ENCODE measurements at places on chromosomes 6 and 20.

DNA sequence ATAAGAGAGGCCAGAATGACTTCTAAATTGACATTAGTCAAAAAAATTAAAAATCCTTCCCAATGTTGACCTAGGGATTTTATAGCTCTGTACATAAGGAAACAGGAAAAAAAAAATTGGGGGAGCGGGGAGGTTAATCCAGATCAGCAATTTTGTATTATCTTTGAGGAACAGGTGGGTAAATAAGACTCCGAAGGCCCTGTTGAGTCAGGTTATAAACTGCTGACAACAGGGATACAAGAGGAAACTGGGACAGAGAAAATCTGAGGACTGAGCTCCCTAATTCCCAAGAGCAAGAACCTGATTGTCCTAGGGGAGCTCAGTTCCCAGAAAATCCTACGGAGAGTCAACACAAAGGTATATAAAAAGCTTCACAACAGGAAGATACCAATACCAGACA lies 26.8 kb upstream of the CRIP3 start:
- no peak for DNase-seq

DNA sequence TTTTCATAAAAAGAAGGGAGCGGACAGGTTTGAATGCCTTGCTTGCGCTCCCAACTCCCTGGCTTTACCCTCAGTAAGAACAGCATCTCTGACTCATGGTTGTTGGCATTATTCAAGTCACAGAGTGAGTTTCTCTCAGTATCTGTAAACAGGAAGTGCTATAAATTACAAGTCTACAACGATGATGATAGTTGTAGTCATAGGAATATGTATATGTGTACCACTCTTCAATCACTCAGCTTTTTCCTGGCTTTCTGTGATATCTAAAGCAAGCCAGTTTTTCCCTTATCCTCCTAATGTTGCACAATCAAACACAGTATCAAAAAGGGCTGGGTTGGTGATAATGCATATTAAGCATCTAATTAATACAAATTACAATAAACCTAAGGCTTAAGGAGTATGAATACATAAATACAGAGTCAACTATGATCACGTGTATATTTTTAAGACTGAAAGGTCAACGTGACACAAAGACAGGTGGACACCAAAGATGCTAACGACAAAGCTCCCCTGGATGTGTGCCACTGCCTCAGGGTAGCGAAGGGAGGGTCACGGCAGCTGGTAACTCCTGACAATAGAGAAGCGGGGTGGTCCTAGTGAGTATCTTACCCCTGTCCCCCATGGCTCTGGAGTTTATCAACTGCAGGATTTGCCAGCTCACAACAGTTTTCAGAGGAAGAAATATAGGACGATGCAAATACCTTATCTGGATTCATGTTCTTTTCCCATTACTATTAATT lies 202.8 kb downstream of the BTBD9 start:
- no peak for DNase-seq

GRCh38 chr20:64214952-64215351 lies 40.6 kb upstream of the PCMTD2 start:
- DNase-seq, result no peak

DNA sequence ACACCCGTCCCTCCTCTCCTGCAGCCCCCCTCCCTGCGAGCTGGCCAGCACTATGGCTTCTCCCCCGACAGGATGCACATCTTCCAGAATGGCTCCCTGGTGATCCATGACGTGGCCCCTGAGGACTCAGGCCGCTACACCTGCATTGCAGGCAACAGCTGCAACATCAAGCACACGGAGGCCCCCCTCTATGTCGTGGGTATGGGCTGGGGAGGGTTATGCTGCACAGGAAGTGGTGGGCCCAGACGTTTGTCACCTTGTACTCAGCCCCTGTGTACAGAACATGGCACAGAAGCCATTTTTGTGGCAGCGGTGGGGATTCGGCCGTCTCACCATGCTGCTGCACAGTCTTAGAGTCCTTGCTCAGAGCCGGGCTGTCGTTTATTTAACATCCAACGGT lies 29.0 kb upstream of the SRF start:
- DNase-seq, result no peak

- DNase-seq, result no peak
Observed at GRCh38 chr6:154606457-154606856, 96.0 kb upstream of the CNKSR3 start.

DNA sequence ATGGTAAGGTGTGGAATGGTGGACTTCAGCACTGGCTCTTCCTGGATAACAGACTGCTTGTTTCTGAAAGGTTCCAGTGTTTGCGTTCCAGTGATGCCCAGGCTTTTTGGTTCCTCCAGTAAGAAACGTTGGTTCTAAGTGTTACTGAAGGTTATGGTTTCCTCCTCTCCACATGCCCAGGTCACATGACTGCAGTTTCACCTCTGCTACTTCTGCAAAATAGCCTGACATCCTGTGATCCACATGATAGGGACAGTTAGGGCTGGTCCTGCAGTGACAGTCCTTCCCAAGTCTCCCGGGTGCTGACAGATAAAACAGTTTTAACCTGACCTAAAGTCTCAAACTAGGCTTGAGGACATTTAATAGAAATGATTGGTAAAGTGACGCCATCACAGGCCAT lies 132.2 kb upstream of the CST7 start:
- no peak for DNase-seq

- DNase-seq, result peak; percentile 43
Observed at GRCh38 chr6:137313928-137314855, 95.0 kb upstream of the IFNGR1 start.

DNA sequence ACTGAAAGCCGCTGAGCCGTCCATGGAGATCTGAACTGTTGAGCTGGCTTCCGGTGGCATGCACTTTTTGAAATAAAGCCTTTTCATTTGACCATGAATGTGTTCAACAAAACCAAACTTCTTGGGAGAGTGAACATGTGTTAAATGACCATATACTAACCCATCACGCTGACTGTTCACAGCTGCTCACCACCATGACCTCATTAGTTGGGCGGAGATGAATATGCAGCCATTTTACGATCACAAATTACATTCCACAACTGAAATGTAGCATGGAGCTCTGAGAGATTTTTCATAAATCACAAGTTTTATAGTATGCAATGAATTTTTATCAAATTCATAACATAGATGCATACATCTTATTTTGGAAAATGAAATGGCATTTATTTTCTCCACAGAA lies 4.2 kb downstream of the RAMACL start:
- no peak for DNase-seq

DNA sequence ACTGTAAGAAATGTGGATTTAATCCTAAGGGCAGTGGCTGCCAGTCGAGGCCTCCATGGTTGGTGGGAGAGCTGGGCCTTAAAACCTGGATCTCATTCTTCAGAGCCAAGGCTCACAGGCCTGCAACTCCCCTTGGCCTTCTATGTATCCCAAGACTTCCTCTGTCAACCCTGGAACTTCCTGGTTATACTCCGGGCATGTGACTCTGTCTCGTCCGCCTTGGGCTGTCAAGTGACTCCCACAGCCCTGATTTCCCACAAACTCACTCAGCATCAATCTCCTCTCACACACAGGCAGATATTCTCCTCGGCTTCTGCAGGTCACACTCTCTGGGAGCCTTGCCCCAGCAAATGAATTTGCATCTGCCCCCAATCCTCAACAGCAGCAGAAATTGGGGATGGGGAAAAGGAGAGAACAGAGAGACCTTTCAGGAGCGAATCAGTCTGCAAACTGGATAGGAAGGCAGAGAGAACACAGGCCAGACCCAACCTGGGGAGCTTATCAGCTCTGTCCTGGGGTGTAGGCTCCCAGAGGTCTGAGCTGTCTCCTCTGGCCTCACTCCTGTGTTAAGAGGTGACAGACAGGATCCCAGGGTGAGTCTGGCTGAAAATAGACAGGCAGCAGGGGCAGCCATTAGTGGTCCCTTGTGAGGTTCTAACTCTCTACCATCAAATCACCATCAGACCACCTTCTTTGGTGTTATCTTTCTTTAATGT lies 30.4 kb upstream of the PREX1 start:
- no peak for DNase-seq

DNA sequence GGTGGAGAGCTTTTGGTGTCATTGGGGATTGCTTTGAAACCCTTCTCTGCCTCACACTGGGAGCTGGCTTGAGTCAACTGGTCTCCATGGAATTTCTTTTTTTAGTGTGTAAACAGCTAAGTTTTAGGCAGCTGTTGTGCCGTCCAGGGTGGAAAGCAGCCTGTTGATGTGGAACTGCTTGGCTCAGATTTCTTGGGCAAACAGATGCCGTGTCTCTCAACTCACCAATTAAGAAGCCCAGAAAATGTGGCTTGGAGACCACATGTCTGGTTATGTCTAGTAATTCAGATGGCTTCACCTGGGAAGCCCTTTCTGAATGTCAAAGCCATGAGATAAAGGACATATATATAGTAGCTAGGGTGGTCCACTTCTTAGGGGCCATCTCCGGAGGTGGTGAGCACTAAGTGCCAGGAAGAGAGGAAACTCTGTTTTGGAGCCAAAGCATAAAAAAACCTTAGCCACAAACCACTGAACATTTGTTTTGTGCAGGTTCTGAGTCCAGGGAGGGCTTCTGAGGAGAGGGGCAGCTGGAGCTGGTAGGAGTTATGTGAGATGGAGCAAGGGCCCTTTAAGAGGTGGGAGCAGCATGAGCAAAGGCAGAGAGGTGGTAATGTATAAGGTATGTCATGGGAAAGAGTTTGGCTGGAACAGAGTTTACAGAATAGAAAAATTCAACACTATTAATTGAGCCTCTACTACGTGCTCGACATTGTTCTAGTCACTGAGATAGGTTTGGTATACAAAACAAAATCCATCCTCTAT lies 31.2 kb downstream of the SRSF3 start:
- DNase-seq, result no peak

DNA sequence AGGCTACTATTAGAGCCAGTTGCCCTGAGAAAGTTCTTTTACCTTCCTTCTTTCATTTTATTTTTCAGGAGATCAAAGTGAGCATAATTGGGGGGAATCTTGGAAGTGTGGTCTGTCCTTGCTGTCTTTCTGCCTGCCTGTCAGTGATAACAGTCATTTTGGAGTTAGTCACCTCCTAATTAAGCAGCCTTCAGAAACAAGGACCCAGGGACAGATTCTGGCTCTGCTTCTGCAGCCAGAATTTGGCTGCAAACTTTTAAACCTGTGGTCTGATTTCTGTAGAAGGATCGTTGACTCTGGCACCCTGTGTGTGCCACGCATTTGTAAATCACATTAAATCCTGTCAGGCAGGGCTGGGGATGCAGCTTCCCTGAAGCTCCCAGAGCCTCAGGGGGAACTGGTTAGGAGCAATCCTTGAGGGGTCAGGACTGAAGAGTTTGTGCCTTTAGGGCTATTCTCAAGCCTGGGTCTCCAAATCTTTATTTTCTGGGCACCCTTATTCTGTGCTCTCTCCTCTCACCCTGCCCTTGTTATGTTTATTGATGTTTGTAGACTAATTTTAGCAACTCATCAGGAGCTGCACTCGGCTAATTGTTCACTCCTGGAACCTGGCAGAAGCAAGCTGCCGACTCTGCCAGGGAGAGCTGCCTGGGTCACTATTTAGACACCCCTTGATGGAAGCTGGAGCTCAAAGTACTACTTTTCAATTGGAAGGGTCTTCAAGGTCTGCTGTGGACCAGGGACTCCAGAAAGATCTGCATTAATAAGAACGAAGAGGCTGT lies 6.8 kb downstream of the NOX3 start:
- DNase-seq, result no peak

DNA sequence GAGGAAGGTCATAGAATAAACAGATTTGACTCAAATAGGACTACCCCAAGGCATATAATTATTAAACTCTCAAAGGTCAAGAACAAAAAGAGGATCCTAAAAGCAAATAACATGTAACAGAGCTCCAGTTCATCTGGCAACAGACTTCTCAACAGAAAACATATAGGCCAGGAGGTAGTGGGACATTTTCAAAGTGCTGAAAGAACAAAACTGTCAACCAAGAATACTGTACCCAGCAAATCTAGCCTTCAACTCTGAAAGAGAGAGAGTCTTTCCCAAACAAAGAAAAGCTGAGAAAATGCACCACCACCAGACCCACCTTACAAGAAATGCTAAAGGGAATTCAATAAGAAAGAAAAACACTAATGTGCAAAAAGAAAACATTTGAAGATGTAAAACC lies 11.9 kb downstream of the NQO2 start:
- DNase-seq, result no peak

GRCh38 chr20:38231531-38232121 lies 28.9 kb downstream of the KIAA1755 start:
- no peak for DNase-seq

GRCh38 chr6:151716526-151716932 lies 91.0 kb upstream of the ESR1 start:
- no peak for DNase-seq

DNA sequence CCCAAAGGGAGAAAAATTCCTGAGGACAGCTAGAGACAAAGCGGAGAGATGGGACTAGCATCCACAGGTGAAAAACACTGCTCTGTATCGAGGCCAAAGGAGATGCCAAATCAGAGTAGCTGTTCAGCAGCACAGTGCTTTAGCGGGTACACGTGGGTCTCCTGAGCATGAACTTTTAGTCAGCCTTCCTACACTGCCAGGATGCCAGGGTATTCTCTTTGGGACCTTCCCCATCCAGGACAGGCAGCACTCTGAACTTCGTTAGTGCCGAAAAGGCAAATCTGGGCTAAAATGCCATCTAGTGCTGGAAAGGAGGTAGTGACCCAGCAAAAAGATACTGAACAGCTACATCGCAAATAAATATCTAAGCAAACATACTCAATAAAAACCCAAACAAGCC lies 64.9 kb downstream of the C6orf58 start:
- DNase-seq, result no peak

DNA sequence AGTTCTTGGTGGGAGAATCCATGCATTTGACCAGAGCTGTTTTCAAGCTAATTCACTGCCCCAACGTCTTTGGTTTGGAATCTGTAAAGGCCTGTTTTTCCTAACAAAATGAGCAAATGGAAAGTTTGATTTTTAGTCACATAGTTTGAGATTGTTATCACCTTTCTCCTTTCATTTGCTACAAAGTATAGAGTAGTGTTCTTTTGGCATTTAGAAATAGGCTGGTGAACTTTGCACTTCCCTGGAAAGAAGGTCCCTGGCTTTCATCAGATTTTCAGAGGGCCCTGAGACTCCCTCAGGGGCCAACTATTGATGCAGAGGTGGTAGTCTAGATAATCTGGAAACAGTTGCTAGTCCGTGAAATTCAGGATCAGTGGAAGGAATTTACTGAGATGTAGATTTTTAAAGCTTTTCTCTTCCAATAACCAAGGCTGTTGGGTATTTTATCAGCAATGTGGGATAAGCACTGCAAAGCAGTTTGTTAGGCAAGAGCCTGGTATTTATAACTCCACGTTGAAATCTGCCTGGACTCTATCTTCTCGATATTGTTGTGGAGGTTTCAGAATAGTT lies 1.7 kb downstream of the ARFGEF2 start:
- DNase-seq, result no peak

DNA sequence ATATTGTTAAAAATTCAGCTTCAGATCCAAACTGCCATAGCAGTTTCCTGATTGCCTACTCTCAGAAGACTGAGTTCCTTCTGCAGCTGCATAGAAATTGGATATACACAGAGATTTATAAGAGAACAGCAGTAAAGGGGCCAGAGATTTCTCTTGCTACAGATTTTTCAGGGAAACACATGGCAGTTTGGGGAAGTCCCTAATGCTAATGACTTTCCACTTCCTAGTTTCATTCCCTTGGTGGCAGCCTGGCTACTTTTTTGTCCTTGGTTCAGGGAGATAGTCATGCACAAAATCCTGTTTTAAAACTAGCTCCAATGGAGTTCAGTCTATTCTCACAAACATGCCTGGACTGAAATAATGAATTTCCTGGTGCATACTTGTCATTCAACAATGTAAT lies 125.3 kb upstream of the PLCB4 start:
- no peak for DNase-seq

All from thoracic aorta (tissue), 2 donors.